ENCODE measurements at places on chromosomes 6 and 20.

GRCh38 chr6:30206152-30206551 is 7.1 kb downstream of the TRIM26 start:
- no peak for DNase-seq

GRCh38 chr6:7184502-7184901 is 76.7 kb downstream of the RREB1 start:
- DNase-seq: no peak

DNA sequence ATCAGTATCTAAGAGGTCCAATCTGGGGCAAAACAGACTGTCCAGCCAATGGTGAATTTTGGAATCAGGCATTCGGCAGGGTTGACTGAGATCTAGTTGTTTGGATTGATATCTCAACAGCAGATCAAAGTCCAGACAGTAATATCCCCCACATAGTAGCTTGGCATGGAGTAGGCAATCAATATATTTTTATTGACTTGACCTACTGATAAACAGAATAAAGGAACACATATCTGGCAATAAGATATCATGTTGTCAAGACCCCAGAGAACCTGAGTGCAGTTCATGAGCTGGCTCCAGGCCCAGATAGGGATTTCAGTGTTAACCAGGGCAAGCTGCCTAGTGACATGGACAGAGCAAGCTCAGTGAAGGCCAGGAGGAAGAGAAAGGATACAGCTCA is 34.4 kb downstream of the TNFAIP3 start:
- DNase-seq: no peak

DNA sequence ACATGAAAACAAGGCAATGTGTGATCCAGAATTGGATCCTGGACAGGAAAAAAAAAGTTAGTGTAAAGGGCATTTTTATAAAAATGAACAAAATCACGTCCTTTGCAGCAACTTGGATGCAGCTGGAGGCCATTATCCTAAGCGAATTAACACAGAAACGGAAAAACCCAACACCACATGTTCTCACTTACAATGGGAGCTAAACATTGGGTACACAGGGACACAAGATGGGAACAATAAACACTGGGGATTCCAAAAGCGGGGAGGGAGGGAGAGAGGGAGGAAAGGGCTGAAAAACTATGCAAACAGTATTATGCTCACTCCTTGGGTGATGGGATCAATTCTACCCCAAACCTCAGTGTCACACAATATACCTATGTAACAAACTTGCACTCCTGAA is 91.4 kb upstream of the BTBD3 start:
- DNase-seq: no peak

- no peak for DNase-seq
Measured at GRCh38 chr6:144335914-144336313, 50.8 kb downstream of the UTRN start.

GRCh38 chr6:105797983-105798453 is 288.1 kb upstream of the PRDM1 start:
- DNase-seq: no peak

DNA sequence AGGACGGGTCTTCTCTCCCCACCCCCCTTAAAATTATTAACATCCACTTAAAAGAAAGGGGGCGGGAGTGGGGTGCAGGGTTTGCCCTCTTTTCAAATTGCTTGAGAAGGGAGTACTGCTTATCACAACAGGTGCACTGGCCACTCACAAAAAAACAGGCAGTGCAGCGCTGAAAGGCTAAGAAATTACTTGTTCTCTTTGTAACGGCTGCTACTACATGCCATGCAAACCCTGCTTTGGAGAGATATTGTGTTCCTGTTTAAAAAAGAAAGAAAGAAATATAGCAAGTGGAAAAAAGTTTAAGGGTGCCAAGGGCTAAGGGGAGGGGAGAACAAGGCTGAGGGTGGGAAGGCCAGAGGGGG is 312.7 kb upstream of the JARID2 start:
- DNase-seq: no peak

DNA sequence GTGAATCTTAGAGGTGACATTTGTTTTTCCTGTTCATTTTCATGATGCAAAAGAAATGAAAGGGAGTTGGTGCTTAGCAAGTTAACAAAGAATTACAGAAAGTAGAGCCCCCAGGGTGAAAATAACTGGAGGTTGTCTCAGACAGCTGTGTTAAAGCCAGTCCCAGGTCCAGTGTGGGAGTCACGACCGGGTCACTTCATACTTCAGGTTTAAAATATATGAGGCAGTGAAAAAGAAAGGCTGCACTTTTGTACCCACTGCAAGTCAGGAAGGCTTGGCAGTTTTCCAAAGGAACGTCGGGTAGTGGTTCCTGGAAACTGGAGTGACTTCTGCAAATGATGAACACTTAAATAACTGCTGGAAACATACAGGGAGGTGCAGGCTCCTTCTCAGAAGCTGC is 91.5 kb upstream of the THBS2 start:
- DNase-seq: no peak

GRCh38 chr6:109693111-109693510 is 2.0 kb downstream of the FIG4 start:
- no peak for DNase-seq
